OCI-LY7 (cell line): ENCODE measurements at places on chromosomes 2 and 18. TPM values are rescaled to one million over a fixed set of nuclear protein-coding genes. Genes with fewer than 3 reads are reported as not detected.

DNA sequence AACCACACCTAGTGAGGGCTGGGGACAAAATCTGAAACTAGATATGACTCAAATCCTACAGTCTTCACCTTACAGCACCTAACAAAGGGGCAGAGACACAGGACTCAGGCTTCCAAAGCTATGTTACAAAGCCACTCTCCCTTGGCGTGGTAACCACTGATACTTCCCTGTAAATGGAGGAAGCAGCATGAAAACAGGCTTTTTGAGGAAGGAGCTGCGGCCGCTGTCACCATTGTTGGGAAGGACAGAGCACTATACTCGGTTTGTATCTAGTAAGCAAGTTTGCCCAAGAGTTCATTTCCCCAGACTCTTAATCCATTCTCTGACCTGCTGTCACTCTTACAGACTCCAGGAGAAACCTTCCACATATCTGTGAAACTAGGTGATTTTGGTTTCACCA, 60.3 kb downstream of the LONRF2 start:
- DNase-seq = no peak

GRCh38 chr2:188645986-188646385, 328.2 kb upstream of the COL3A1 start:
- no peak for DNase-seq

DNA sequence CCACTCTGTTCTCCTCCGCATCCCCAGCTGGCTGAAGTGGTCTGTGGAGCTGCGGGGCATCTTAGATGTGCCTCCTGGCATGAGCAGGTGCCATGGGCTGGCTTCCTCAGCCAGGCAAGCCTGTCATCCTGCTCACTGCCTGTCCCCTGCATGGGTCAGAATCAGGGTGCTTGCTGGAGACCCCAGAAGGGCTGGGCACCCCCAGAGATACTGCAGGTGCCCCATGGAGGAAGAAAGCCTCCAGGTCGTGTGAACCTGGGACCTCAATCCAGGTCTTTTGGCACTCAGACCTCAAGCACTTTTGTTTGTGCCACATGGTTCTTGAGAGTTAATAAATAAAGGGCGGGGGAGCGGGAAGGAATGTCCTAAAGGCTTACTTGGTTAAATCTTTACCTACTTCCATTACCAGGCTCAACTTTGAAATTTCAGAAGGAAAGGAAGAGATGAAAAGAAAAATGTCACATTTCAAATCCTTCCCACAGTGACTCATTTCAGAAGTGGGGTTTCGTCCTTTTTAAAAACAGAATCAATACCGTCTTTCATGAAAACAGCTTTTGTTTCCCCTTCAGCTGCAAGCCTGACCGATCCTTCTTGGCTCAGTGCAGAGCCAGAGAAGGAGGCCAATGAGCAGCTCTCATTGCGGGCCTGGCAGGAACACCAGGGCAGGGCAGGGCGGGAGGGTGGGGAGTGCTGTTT, 69.9 kb downstream of the RHOB start:
- no peak for DNase-seq

GRCh38 chr2:194232600-194232999, 1424.4 kb upstream of the SLC39A10 start:
- no peak for DNase-seq

- no peak for DNase-seq
Measured at GRCh38 chr2:45171136-45171501, 161.9 kb upstream of the SIX2 start.

DNA sequence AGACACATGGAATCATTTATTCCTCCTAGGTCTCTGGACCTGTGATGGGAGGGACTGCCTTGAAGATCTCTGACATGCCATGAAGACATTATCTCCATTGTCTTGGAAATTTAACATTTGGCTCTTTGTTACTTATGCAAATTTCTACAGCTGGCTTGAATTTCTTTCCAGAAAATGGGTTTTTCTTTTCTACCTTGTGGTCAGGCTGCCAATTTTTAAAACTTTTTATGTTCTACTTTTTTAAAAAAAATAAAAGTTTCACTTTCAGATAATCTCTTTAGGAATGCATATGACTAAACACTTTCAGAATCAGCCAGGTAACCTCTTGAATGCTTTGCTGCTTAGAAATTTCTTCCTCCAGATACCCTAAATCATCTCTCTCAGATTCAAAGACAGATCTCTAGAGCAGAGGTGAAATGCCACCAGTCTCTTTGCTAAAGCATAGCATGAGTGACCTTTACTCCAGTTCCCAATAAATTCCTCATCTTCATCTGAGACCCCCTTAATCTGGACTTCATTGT, 209.6 kb downstream of the RPRM start:
- DNase-seq = no peak

GRCh38 chr2:168565112-168565511, 109.0 kb downstream of the CERS6 start:
- no peak for DNase-seq

Gene LTBP1
- total RNA-seq = 72.4 and 82.6 TPM in 2 replicates

Gene MREG
- 5.3 and 5.6 TPM in 2 replicates for total RNA-seq

Gene DNAH6
- total RNA-seq = 1.6 and 3.4 TPM in 2 replicates

Gene TSPYL6
- total RNA-seq = not detected in 2 replicates

Gene PAIP2B
- 6.9 and 8.2 TPM in 2 replicates for total RNA-seq
